ENCODE measurements at places on chromosomes 2 and 18. TPM values are rescaled to one million over a fixed set of nuclear protein-coding genes. Genes with fewer than 3 reads are reported as not detected.

Gene ANKRD30BL
- total RNA-seq, result not detected

Gene LYPD6
- total RNA-seq, result not detected

Gene ARMC9
- 2.3 TPM for total RNA-seq

Gene SERPINB13
- total RNA-seq, result not detected

Gene TSPYL6
- not detected for total RNA-seq

Gene FAM161A
- 7.3 TPM for total RNA-seq

Gene PTH2R
- total RNA-seq, result not detected

Gene CDH7
- total RNA-seq, result not detected

Gene NETO1
- not detected for total RNA-seq

Gene NYAP2
- not detected for total RNA-seq

Gene ST6GAL2
- not detected for total RNA-seq

Gene LRPPRC
- 189 TPM for total RNA-seq

Gene INPP5D
- total RNA-seq, result 40.5 TPM

Gene KRTCAP3
- 4.7 TPM for total RNA-seq

Gene IL1R2
- 25.4 TPM for total RNA-seq

Gene MRO
- total RNA-seq, result not detected

Gene SCN3A
- 0.30 TPM for total RNA-seq

Gene PRR30
- total RNA-seq, result not detected

Gene TET3
- total RNA-seq, result 15.0 TPM

Gene TMEM185B
- 17.3 TPM for total RNA-seq

Gene MEP1B
- not detected for total RNA-seq

Gene OSR1
- not detected for total RNA-seq

Gene NT5DC4
- total RNA-seq, result not detected

Gene LIMS3
- 0.11 TPM for total RNA-seq

Gene LONRF2
- 0.04 TPM for total RNA-seq

Gene COL4A4
- not detected for total RNA-seq

Gene TNFAIP6
- not detected for total RNA-seq

Gene TNS1
- total RNA-seq, result 0.64 TPM

Gene PXDN
- total RNA-seq, result 0.37 TPM

Gene EMILIN1
- 0.40 TPM for total RNA-seq

Gene ACADL
- total RNA-seq, result not detected

Gene CLEC4F
- not detected for total RNA-seq

Gene HOXD12
- not detected for total RNA-seq

Gene CCDC148
- 0.23 TPM for total RNA-seq

Gene AGXT
- not detected for total RNA-seq

Gene LGALSL
- total RNA-seq, result 1.9 TPM

Gene ANKRD62
- not detected for total RNA-seq

Gene DES
- total RNA-seq, result not detected

Gene ZSWIM2
- total RNA-seq, result not detected

Gene LAMA1
- total RNA-seq, result not detected

Gene TRABD2A
- total RNA-seq, result 37.2 TPM

Gene IL1RL2
- total RNA-seq, result 1.5 TPM

Gene CTNNA2
- total RNA-seq, result not detected

Gene SLC30A3
- total RNA-seq, result 0.53 TPM

Gene RUFY4
- total RNA-seq, result 1.6 TPM

Gene HOXD9
- total RNA-seq, result not detected

Gene RAB17
- total RNA-seq, result 0.18 TPM

Gene VIT
- total RNA-seq, result not detected

Gene ARHGAP25
- total RNA-seq, result 57.9 TPM

Gene LANCL1
- 43.3 TPM for total RNA-seq

Gene UGT1A4
- not detected for total RNA-seq

Gene FEZ2
- 9.1 TPM for total RNA-seq

Gene CCDC141
- total RNA-seq, result 2.6 TPM

Gene ASB18
- not detected for total RNA-seq

Gene NGEF
- total RNA-seq, result 1.5 TPM

Gene ABCA12
- total RNA-seq, result not detected

Gene TGFA
- 0.07 TPM for total RNA-seq

Gene STK36
- 19.3 TPM for total RNA-seq

Gene ZNF385B
- not detected for total RNA-seq
